ENCODE measurements at places on chromosomes 2 and 18.

- DNase-seq, result no peak
These were observed 54.4 kb downstream of the ANKMY1 start for GRCh38 chr2:240503375-240503774.

- DNase-seq, result no peak
These were observed 17.3 kb upstream of the GPR55 start for GRCh38 chr2:230942371-230942770.

- no peak for DNase-seq
These were observed 36.1 kb downstream of the TMEM163 start for GRCh38 chr2:134682726-134683125.

GRCh38 chr18:25061395-25061794 lies 290.6 kb downstream of the ZNF521 start:
- DNase-seq, result no peak

- no peak for DNase-seq
These were observed 8.8 kb upstream of the FECH start for GRCh38 chr18:57595347-57595746.

- DNase-seq, result no peak
These were observed 129.3 kb downstream of the RDH14 start for GRCh38 chr2:18430996-18431748.

- no peak for DNase-seq
These were observed 112.2 kb downstream of the SRBD1 start for GRCh38 chr2:45498661-45499550.

DNA sequence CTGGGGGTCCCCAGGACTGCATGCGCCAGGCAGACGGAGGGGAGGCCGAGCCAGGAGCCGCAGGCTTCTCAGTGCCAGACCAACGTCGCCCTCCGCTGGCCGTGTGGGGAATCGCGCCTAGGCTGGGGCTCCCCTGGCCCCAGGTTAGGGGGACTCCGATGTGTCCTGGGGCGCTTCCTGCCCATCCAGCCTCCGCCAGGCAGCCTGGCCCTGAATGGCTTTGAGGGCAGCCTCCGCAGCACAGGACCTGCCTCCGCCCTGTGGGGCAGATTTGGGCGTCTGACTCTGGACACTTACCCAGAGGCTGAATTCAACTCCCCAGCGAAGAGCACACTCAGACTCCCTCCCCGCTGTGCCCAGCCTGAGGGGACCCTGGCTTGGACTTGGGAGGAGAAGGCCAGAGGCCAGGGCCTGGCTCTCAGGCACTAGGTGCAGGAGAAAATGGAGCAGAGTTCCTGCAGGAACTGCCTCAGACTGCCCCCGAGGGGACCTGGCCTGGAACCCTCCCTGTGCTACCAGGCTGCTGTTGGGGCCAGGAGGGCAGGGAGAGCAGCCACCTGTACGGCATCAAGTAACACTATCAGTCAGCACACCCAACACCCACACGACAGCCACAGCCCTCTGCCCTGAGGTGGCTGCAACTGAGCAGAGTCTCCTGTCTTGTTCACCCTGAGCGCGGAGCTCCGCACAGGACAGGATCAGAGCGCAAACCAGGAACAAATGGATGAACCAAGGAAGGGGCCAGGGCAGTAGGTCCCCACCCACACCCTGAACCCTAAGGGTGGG lies 597 bp upstream of the TEKT4 start:
- no peak for DNase-seq

GRCh38 chr18:23149570-23149969 lies 14.3 kb downstream of the CABLES1 start:
- no peak for DNase-seq

- no peak for DNase-seq
These were observed 684.4 kb upstream of the SYT4 start for GRCh38 chr18:43961722-43962121.

DNA sequence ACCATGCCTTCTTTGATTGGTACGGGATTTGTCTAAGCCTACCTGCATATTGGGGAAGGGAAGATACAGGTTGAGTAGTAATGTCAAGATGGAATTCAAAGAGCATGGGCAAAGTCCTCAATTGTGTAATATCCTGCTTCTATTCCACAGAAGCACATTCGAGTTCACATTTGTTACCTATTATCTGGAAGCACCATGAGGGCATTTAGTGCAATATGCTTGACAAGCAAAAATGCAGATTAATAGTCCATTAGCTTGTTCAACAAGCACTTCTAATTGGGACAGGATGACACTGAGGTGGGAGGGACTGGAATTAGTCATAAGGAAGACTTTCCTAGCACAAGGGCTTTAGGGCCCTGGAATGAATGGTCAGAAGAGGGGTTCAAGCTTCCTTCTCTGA lies 40.5 kb downstream of the MYO5B start:
- no peak for DNase-seq
